ENCODE measurements at places on chromosomes 1 and 21.

GRCh38 chr1:232983375-232983774 lies 33.0 kb downstream of the NTPCR start:
- H3K27ac ChIP-seq: no peak overlapping the region
- no peak for DNase-seq
- no peak overlapping the region for H3K4me3 ChIP-seq
- H3K36me3 ChIP-seq: no peaks in the 10 kb centered on the region
- no peaks in the 10 kb centered on the region for H3K4me1 ChIP-seq

- H3K27me3 ChIP-seq: peaks cover 32% of the 10 kb centered on the region
- no peaks in the 10 kb centered on the region for H3K4me1 ChIP-seq
- H3K4me3 ChIP-seq: no peak overlapping the region
- no peak for DNase-seq
- no peak overlapping the region for H3K27ac ChIP-seq
Observed at GRCh38 chr1:18556364-18556763, 74.3 kb upstream of the PAX7 start.

- no peaks in the 10 kb centered on the region for H3K27me3 ChIP-seq
- no peak for DNase-seq
- no peak overlapping the region for H3K27ac ChIP-seq
- H3K36me3 ChIP-seq: no peaks in the 10 kb centered on the region
Observed at GRCh38 chr1:82775406-82776000, 974.8 kb downstream of the ADGRL2 start.

GRCh38 chr1:18482721-18483425 lies 2.1 kb downstream of the KLHDC7A start:
- no peak overlapping the region for H3K27ac ChIP-seq
- H3K27me3 ChIP-seq: no peaks in the 10 kb centered on the region
- no peak for DNase-seq
- no peaks in the 10 kb centered on the region for H3K36me3 ChIP-seq

DNA sequence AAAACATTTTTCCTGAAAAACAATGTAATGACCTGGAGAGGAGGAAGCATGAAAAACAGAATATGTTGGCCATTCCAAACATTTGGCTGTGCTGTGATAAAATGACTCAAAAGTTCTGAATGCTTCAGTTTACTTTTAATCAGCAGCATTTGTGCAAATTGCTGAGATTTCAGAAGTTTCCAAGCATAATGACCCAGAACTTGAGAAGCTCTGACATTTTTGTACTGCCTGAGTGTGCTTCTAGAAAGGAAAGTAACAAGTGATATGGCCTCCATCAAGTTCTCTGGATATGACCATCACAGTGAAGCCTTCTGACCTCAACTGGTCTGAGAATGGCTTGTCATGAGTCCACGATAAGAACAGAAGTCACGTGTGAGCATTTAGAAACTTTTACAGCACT lies 283.4 kb upstream of the ZRANB2 start:
- no peaks in the 10 kb centered on the region for H3K27me3 ChIP-seq
- no peaks in the 10 kb centered on the region for H3K4me1 ChIP-seq
- no peak overlapping the region for H3K4me3 ChIP-seq

- H3K27ac ChIP-seq: no peak overlapping the region
- no peaks in the 10 kb centered on the region for H3K27me3 ChIP-seq
- H3K36me3 ChIP-seq: no peaks in the 10 kb centered on the region
Observed at GRCh38 chr1:116308276-116308675, 64.8 kb upstream of the ATP1A1 start.

DNA sequence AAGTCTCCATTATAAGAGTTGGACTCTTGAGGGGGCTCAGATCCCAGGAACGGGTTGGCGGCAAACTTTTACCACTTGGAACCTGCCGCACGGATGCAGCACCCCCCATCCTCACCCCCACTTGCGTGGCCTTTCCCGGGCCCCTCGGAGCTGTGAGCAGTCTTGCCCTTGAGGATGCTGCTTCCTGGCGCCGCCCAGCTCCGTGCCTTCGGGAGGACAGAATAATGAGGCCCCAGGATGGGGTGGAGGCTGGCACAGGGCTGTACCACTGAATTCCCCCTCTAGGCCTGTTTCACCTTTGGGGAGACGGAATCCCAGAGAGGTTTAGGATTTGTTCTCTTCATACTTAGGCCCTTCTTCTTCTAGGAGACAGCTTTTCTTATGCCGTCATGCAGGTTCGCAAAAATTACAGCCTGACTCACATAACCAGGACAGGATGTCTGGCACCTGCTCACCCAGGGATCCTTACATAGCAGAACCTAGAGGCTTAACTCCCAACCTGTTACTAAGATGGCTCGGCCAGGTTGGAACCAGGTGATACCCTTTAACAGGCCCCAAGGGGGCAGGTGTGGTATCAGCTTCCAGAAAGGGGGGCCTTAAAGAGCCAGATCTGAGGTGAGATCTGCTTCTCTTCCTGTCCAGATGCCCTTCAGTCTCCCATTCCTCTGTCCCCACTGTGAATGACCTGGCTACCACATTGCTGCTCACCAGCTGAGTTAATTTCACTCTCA lies 1.5 kb downstream of the TRNP1 start:
- H3K27ac ChIP-seq: peak overlapping the region; percentile 48
- H3K4me3 ChIP-seq: peak overlapping the region; percentile 69
- no peaks in the 10 kb centered on the region for H3K36me3 ChIP-seq
- H3K4me1 ChIP-seq: no peaks in the 10 kb centered on the region
- DNase-seq: no peak

DNA sequence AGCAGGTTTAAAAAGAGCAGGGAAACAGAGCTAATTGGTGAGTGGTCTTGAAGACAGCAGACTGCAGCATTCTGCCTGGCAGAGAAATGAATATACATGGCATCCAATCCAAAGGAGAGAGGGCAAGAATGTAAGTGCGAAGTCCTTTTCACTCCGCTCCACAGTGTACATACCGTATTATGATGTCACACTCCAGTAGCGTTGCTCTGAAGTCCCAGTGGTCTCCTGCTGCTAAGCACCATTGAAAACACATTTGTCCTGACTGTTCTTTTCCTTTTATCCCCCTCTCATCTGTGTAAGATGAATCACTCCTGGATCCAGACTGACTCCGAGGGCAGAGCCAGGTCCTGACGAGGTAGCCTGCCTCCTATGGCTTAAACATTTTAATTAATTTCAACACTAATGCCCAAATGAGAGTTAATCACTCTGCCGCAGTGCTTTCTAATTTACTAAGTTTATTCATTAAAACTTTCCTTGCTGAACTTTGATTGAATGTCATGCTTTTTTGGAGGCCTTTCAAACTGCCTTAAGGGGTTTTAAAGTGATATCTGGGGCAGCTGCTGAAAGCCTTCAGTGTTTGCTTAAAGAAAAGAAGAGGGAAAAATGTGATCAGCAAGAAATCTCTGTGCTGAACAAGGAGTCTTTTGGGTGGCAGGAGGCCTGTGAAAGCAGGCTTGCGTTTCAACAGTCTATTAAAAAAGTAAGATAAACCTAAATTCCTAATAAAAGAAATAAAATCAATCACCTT lies 227.2 kb downstream of the ATG4C start:
- H3K4me1 ChIP-seq: no peaks in the 10 kb centered on the region
- DNase-seq: no peak

- no peaks in the 10 kb centered on the region for H3K27me3 ChIP-seq
- H3K4me3 ChIP-seq: no peak overlapping the region
- H3K36me3 ChIP-seq: no peaks in the 10 kb centered on the region
- H3K4me1 ChIP-seq: no peaks in the 10 kb centered on the region
- no peak for DNase-seq
Observed at GRCh38 chr1:235851939-235852338, 14.8 kb downstream of the LYST start.

- no peak for DNase-seq
- no peak overlapping the region for H3K4me3 ChIP-seq
- H3K27me3 ChIP-seq: no peaks in the 10 kb centered on the region
- no peaks in the 10 kb centered on the region for H3K4me1 ChIP-seq
Observed at GRCh38 chr1:240522122-240522822, 89.7 kb downstream of the GREM2 start.

DNA sequence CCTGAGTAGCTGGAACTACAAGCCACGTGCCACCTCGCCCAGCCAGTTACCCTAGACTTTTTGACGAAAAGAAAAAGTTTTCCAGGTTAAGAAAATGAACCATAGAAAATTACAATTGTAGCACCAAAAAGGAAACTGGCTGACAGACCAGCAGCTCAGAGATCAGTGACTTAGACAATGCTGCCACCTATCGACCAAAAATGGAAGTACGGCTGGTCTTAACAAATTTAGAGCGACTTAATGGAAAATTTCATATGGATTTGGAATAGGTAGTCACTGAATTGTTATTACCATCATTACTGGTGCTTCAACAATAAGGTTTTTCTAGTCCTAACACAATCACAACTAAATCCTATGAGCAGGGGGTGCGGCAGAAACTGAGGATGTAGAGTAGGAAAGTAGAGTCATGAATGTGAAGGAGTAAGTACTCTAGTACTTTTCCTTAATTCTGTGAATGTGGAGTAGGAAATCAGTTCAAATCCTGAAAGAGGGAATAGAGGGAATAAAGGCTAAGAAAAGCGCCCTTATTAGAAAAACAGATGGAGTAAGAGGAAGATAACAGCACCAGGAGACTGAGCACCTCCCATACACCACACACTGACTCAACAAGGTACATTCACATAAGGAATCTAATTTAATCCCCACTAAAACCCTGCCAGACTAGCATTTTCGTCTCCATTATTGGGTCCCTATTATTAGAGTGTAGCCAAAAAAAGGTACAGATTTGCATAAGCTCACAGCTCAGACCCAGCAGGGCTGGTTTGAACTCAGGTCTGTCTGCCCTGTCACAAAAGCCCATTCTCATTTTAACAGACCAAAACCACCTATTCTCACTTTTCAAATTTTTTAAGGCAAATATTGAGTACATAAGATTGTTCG lies 37.9 kb upstream of the MGST3 start:
- DNase-seq: peak; percentile 78
- H3K4me3 ChIP-seq: no peak overlapping the region
- no peaks in the 10 kb centered on the region for H3K36me3 ChIP-seq

DNA sequence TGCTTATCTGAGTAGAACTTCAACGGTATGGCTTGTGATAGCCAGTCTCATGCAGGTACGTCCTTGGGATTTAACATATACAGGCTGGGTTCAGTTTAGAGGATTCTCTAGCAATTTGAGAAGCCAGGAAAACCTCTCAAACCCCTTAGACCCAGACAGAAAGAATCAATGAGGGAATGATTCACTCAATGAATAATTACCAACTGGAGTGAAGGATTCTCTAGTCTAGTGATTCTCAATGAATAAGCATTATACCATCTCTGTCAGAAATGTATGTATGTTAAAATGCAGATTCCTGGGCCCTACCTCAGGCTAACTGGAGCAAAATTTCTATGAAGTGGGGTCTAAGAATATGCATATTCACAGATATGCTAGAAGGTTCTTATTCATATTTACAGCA lies 54.5 kb upstream of the APP start:
- no peak overlapping the region for H3K27ac ChIP-seq
- no peak overlapping the region for H3K4me3 ChIP-seq
- H3K4me1 ChIP-seq: no peaks in the 10 kb centered on the region
- DNase-seq: no peak

GRCh38 chr1:98030483-98030882 lies 109.6 kb upstream of the DPYD start:
- no peak overlapping the region for H3K4me3 ChIP-seq
- no peak overlapping the region for H3K27ac ChIP-seq
- no peak for DNase-seq
- no peaks in the 10 kb centered on the region for H3K4me1 ChIP-seq
- H3K27me3 ChIP-seq: no peaks in the 10 kb centered on the region
- H3K36me3 ChIP-seq: no peaks in the 10 kb centered on the region

DNA sequence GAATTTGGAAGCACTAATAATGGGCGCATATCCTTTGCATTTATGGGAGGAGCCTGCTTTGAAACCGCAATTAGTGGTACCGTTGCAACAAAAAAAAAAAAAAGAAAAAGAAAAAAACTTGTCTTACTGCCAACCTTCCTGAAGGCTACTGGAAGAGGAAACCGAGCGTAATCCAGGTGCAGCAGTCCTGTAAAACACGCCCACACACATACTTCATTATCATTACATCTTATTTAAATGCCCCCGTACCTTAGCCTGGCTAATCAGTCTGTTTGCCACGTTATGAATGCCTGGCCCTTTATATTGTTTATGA lies 686 bp upstream of the ZNF281 start:
- peak overlapping the region; percentile 85 for H3K4me3 ChIP-seq
- H3K27me3 ChIP-seq: no peaks in the 10 kb centered on the region
- H3K36me3 ChIP-seq: no peaks in the 10 kb centered on the region
- no peak overlapping the region for H3K27ac ChIP-seq
- H3K4me1 ChIP-seq: peaks cover 5% of the 10 kb centered on the region

- no peak overlapping the region for H3K4me3 ChIP-seq
- no peaks in the 10 kb centered on the region for H3K27me3 ChIP-seq
- no peaks in the 10 kb centered on the region for H3K36me3 ChIP-seq
Observed at GRCh38 chr21:36551731-36552433, 72.0 kb upstream of the CLDN14 start.

GRCh38 chr1:235336903-235337302 lies 8.5 kb downstream of the GGPS1 start:
- H3K4me1 ChIP-seq: no peaks in the 10 kb centered on the region
- no peak overlapping the region for H3K27ac ChIP-seq

DNA sequence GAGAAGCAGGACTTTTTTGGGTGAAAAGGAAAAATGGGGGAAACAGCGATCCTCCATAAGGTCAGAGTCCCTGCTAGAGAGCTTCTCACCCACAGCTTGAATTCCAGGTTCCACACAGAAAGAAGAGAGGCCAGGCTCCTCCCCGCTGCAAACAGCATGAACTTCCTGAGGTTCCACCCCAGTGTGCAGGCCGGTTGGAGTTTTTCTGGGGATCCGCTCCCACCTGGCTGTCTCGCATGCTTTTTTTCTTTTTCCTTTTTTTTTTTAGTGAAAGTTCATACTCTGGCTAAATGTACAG lies 595.1 kb upstream of the ZP4 start:
- H3K4me1 ChIP-seq: no peaks in the 10 kb centered on the region
- peak overlapping the region; percentile 2 for H3K27ac ChIP-seq
- peak overlapping the region; percentile 38 for H3K4me3 ChIP-seq
- H3K36me3 ChIP-seq: no peaks in the 10 kb centered on the region

- no peaks in the 10 kb centered on the region for H3K27me3 ChIP-seq
- no peak overlapping the region for H3K27ac ChIP-seq
- H3K4me1 ChIP-seq: peaks cover 6% of the 10 kb centered on the region
- DNase-seq: no peak
Observed at GRCh38 chr21:33290441-33290840, 24.3 kb downstream of the IL10RB start.

DNA sequence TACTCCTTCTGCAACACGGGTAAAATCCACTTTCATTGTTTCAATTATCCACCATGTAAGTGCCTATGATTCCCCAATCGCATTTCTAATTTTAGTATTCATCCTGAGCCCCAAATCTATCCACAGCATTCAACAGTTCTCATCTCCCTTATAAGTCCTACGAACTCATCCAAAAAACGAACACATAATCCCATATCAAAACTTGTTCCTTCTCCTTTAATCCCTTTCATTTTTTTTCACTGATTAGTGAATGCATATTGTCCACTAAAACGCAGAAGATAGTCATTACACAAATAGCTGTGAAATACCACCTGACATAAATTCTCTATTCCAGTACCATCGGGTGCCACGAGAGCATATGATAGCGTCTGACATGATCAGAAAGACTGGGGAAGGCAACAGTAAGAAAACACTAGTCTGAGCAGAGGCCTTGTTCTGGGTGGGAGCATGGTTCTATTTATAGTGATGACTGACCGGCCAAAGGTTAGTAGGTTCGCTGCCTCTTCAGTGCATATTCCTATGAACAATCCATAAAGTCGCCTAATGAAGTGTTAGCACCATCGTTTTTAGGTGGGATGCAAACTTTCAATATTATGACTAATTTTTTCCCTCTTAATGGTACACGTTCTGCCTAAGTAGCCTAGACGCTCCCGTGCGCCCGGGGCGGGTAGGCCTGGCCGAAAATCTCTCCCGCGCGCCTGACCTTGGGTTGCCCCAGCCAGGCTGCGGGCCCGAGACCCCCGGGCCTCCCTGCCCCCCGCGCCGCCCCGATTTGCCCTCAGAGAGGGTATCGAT lies 648 bp downstream of the ATP5PF start:
- no peak for DNase-seq
- H3K36me3 ChIP-seq: no peaks in the 10 kb centered on the region
- no peaks in the 10 kb centered on the region for H3K4me1 ChIP-seq
- H3K27ac ChIP-seq: peak overlapping the region; percentile 97
